ENCODE measurements at places on chromosomes 7 and 10.
A peak's percentile ranks its signal among the peaks of the same experiment; 100 is the strongest.

- DNase-seq = no peak
Measured at GRCh38 chr7:101941481-101942383, 124.3 kb downstream of the CUX1 start.

DNA sequence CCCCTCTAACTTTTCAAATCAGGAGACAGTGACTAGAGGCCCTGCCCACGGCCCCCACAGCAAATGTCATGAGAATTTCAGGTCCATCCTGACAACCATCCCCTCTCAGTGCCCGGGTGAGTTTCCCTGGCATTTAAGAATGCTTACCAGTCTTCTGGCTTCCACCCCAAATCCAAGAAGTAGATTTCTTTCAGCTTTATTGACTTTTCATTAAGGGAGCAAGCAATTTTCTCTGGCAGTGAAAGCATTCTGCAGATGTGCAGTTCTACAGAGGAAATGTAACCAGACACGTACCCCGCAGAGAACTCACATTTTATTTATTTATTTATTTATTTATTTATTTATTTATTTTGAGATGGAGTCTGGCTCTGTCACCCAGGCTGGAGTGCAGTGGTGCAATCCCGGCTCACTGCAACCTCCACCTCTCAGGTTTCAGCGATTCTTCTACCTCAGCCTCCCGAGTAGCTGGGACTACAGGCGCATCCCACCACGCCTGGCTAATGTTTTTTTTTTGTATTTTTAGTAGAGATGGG, 120.9 kb upstream of the KCTD7 start:
- DNase-seq = no peak

DNA sequence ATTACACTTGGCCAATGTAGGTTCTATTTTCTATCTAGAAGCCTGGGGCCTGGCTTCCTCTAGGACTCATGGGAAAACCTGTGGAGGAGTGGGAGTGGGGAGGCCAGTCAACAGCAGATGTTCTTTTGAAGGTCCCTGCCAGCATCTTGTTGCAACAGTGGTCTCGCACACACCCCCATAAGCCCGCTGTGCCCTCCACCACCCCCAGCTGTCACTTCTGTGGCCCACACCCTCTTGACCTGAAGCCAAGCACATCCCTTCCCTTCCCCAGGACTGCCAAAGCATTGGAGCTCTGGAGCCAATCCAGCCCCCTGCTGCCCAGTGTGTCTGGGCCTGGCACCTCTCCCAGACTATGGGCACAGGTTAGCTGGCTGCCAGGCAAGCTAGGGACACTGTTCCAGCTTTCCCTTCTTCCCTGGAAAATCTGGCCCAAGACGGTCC, 1.9 kb upstream of the STX1A start:
- no peak for DNase-seq

DNA sequence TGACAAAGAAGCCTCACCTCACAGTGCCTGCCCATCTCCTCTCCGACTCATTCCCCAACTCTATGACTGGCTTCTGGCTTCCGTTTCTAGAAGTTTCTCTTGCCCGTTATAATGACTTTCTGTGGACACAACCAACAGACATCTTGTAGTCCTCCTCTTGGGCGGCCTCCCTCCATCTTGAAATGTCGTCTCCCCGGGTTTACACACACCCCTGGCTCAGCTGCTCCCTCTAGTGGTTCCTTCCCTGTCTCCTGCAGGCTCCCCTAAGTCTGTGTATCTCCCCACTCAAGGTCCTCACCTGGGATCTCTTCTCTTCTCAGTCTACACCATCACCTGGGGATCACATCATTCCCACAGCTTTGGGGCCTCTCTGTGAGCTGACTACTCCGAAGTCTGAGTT, 123.4 kb upstream of the NEBL start:
- no peak for DNase-seq

DNA sequence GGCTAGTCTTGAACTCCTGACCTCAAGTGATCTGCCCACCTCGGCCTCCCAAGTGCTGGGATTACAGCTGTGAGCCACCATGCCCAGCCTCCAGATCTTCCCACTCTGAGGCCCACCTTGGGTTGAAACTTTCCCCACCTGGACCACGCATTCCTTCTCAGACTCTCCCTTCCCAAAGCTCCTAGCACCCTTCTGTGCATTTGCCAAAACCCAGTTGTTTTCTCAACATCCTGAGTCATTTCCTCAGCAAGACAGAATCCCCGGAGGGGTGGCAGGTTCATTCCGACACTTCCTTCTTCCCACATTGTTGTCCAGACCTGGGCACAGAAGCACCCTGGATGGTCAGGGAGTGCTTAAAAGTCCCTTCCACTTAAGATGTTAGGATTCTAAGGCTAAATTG, 28.9 kb downstream of the BAG3 start:
- no peak for DNase-seq

DNA sequence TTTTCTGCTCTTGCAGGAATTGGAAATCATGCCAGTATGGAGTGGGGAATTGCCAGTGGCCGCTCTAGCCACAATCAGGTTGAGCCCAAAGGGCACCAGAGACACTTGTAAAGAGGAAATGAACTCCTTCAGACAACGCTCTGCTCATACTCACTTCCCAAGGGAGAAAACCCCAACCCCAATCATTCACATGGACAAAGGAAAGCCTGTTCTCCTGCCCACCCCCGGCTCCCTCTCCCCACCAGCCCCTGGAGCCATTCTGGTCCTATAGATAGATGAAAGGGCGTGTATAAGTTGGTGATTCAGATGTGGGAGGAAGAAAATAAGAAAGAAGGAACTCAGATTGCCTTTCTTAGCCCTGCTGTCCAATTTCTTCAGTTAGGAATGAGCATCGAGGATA, 57.4 kb downstream of the GFRA1 start:
- DNase-seq = no peak

DNA sequence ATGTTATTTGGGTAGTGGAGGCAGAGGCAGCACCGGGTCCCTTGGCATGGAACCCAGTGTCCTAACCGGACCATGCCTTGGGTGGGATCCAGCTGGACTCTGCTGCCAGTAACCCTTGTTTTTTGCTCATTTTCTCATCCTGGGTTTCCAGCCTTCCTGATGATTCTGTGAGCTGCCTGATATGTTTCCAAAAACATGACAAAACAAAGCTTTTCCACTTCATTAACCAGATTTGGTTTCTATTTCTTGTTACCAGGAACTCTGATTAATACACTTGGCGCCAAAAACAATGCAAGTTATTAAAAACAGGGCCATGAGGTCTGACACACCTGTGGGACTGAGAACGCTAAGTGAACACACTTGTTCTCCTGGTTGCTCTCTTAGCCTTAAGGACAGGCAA, 32.8 kb upstream of the DLG5 start:
- DNase-seq = no peak

- DNase-seq = no peak
Measured at GRCh38 chr7:132526111-132526740, 50.0 kb downstream of the PLXNA4 start.

- no peak for DNase-seq
Measured at GRCh38 chr10:18424200-18424599, 227.2 kb downstream of the NSUN6 start.

- no peak for DNase-seq
Measured at GRCh38 chr7:132778761-132779160, 202.5 kb upstream of the PLXNA4 start.

DNA sequence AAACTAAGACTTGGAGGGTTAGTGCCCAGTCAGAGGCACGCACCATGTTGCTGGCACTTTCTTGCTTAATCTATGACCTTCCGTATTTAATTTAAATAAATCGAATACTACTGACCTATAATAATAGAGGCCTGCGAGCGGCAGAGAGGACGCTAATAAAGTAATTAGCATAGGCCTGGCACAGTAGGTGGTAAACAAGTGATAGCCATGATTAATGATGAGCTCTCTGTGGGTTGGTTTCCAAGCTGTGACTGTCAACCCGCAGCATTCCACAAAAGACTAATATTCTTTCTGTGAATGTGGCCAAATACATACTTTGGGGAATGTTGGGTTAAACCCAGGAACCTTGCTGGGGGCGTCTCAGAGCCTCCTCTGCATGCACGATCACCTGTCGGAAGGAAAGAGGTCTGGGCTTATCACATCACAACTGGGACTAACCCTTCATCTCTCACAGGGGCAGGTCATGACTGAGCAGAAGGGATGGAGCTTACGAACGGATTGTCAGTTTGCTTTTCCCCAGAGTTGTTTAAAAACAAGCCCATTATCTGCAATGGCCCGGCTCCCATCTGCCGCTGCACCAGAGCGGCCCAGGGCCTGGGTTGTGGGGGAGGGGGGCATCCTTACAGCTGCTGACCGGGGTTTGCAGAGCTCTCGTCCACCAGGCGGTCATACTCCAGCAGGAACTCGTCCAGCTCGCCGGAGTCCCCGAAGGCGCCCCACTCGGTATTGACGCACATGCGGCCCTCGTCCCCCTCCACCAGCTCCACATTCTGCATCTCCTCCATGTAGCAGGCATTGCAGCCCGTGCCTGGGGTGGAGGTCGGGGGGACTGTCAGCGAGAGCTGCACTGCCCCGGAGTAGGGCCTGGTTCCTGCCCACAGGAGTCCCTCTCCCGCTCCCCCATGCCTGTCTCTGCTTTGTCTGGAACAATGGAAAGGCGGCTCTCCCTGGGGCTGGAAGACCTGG, 6.2 kb upstream of the MYL7 start:
- peak; percentile 72 for DNase-seq

DNA sequence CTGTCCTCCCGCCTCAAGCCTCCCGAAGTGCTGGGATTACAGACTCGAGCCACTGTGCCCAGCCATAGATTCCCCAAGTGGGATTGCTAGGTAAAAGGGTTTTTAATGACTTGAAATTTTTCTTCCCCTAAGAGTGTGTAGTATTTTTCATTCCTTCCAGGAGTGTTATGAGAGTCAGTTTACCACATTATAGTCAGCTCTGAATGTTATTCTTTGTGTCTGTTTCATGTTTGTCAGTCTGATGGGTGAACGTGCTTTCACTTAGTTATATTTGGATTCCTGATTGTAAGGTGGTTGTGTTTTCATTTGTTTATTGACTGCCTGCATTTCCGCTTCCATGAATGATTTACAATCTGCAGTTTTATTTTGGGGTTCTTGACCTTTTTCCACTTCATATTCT, 6.3 kb downstream of the ZNF212 start:
- no peak for DNase-seq

DNA sequence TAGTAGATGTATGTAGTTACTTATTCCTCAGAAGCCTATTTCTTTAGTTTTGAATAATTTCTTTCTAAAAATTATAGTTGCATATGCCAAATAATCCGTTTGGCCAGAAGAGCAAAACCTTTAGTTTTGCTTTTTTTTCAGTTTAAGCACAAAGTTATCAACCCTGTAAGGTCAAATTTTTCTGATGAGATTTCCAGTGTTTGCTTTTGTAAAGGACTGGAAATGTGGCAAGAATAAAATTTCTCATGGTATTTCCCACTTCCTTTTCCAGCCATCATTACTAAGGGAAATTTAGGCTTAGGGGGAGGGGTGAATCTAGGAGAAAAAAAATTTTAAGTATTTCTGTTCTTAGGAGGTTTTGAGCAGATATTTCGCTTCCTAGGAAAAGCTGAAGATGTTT, 7.6 kb downstream of the CALD1 start:
- DNase-seq = no peak

DNA sequence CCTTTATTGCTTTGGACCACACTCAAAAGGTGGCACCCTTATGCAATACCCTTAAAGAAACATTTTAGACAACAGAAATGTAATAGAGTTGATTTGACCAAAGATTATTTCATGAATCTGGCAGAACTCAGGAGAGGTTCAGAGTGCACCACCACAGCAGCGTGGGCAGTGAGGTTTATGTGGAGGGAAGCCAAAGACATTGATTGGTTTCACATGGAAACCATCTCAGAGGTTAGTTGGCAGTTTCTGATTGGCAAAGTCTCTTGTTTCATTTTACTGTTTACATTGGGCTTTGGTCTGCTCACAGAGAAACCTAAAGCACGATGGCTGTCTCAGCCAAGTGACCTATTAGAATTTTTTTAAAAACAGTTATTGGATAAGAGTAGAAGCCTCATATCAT, 101.3 kb downstream of the SDHAF3 start:
- DNase-seq = no peak

DNA sequence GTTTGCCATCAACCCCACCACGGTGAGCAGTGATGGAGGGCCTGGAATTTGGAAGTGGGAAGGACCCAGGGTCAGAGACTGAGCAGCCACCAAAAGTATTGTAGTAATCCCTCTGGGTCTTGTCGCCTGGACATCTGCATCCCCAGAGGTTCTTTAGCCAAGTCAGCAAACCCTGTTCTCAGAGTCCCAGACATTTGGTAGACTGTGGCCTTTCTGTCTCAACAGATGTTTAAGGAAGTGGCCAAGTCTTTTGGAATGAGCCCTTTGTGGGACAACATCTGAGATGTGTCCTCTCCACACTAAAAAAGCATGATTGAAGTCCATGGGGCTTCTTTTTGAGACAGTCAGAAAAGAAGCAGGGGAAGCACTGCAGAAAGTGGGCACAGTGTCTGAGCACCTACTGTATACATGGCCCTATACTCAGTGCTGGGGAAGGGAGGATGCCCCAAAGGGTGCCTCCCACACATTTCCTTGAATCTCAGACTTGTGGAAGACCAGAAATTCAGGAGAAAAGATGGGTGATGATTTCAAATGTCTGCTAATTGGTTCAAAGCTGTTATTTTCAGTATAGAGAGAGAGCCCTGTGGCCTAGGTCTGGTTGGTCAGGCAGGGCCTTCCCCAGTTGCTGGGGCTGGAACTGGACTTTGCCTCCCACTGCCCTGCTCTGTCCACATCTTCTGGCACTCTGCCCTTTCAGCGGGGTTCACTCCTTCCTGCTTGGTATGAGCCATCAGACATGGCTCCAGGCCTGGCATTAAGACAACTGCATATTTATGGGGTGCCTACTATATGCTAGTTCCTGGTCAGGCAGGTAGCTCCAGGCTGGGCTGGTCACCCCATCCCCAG, 26.5 kb upstream of the VSIR start:
- no peak for DNase-seq

DNA sequence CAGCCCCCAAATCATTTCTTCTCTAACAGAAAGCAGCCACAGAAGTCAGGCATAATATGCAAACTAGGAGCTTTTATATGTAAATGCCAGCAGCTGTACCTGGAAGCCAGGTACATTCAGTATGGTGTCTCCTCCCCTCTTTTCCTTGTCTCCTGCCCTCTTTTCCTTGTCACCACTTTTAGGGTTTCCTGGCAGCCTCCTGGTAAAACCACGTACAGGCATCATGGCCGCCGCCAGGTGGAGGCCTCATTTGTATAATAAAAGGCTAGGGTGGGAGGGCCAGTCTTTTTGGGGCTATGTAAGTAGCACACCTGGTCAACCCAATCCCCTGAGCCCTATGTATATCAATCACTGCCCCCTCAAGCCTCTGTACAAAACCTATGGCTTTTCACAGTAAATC, 28.7 kb downstream of the PDZD8 start:
- DNase-seq = no peak

DNA sequence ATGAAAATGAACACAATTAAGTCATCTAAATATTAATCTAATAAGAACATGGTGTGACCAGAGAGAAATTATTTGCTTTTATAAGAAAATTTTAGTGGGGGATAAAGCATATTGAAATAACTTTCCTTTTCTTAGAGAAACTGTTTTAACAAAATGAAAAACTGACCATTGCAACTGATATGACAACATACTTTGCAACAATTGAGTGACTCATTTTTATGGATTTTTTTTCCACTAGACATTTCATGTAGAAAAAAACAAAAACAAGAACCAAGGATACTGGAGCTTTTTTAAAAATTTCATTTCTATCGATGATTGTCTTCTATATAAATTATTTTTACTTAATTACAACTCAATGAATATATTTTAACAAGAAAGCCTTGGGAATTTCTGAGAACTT, 90.0 kb downstream of the C1GALT1 start:
- no peak for DNase-seq

GRCh38 chr10:16231734-16232435, 204.9 kb upstream of the PTER start:
- DNase-seq = no peak

Data from left forelimb (tissue), 1 donor.